ENCODE measurements at places on chromosomes 1 and 21.
A peak's percentile ranks its signal among the peaks of the same experiment; 100 is the strongest.

GRCh38 chr1:24720152-24720551 lies 25.1 kb upstream of the CLIC4 start:
- DNase-seq: peak; percentile 97

DNA sequence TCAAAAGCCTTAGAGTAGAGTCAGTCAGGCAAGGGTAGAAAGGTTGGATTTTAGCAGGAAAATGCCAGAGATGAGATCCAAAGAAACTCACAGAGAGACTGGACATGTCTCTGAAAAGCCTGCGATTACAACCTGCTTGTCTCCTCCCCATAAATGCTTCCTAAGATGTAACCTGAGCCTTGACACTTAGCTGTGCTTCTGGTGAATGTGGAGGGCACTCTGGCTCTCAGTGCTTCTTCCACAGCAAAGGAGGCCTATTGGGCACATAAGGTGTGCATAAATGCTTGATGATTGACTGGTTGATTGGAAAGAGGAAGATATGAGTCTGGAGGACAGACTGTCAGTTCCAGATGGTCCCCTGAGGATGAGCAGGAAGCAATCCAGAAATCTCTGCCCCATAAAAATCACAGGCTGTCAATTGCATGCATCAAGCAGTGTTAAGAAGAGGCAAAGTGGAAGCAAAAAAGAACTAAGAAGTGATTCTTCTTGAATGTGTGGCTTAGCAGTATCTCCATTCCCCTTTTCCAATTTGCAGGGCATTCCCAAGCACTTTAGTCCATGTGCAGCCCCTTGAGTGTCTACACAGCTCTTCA lies 236.2 kb upstream of the RRP15 start:
- DNase-seq: no peak

DNA sequence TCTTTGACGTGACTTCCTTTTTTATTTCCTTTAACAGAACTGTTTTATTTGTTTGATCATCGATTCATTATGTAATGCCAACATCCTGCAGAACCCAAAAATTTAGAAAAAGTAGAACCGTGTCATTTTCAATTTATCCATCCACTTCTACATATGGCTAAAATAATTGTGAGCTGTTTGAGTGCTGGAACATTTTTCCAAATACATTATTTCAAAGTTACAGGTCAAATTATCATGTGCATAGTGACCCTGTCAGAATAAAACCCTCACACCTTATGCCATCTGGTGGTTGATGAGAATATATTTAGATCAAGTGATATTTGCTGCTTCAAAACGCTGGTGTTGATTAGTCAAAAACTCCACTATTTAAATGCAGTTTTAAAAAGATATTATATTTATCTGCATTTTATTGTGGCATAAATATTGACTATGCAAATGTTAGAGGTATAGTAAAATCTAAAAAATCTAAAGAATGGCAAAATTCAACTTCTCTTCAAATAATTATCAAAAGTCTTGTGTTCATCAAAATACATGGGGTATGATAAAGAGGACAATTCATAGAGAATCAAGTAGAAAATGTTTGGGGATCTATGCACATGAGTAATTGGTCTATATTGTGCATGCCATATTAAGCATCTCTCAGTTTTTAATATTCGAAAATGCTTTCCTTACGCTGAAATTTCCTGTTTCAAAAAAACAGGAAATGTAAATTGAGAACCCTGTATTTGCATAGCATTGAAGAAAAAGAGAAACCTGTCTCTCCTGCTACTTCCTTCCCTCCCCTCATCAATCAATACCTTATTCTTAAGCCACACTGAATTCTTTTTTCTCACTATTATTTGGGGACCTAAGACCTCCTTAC lies 39.7 kb downstream of the UBE2U start:
- DNase-seq: peak; percentile 73

GRCh38 chr1:55196433-55197035 lies 18.6 kb downstream of the USP24 start:
- no peak for DNase-seq

GRCh38 chr1:39701049-39701439 lies 9.8 kb upstream of the HPCAL4 start:
- peak; percentile 56 for DNase-seq

GRCh38 chr21:40546647-40547046 lies 300.3 kb downstream of the DSCAM start:
- no peak for DNase-seq

- DNase-seq: no peak
Measured at GRCh38 chr1:70382682-70383081, 28.2 kb upstream of the ANKRD13C start.

DNA sequence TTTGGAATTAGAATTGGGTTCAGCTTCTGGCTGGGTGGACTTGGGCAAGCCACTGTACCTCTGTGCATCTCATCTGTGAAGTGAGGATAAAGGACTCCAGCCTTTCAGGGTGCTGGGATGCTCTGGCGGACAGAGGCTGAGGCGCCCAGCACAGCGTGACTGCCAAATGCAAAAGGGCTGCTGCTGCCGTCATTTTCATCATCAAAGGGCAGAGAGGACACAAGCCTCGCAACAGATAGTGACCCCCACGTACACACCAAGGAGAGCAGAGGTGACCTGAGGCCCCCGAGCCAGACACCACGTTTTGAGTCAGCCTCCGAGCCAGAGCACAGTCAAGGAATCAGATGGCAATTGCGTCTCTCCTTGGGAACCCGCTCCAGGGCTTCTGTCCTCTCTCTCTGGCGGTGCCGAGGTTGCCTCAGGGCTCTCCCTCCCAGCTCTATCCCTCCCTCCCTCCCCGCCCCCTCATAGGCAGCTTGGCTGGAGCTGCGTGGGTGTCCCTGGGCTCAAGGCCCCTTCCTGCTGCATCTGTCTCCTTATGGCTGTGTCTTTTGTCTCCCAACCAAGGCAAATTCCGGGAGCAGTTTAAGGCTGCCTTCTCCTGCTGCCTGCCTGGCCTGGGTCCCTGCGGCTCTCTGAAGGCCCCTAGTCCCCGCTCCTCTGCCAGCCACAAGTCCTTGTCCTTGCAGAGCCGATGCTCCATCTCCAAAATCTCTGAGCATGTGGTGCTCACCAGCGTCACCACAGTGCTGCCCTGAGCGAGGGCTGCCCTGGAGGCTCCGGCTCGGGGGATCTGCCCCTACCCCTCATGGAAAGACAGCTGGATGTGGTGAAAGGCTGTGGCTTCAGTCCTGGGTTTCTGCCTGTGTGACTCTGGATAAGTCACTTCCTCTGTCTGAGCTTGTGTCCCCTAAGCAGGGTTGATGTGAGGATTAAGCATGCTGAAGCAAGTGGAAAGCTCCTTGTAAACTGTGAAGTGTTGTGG lies 9.0 kb downstream of the HCRTR1 start:
- peak; percentile 67 for DNase-seq

GRCh38 chr1:93628681-93629080 lies 53.0 kb downstream of the BCAR3 start:
- peak; percentile 56 for DNase-seq

- no peak for DNase-seq
Measured at GRCh38 chr1:26909951-26910342, 3.8 kb downstream of the NR0B2 start.

Measured in fibroblast of mammary gland (primary cell).